ENCODE measurements at places on chromosomes 3 and 15.

- DNase-seq: no peak
Observed at GRCh38 chr3:186994000-186994955, 64.0 kb downstream of the ST6GAL1 start.

- no peak for DNase-seq
Observed at GRCh38 chr15:95603802-95604201, 726.7 kb upstream of the NR2F2 start.

GRCh38 chr3:12916159-12916558 lies 74.8 kb upstream of the RPL32 start:
- DNase-seq: no peak

- DNase-seq: no peak
Observed at GRCh38 chr3:148948913-148949657, 42.3 kb upstream of the GYG1 start.

- no peak for DNase-seq
Observed at GRCh38 chr3:71629289-71629688, 45.8 kb upstream of the FOXP1 start.
